ENCODE measurements at places on chromosomes 12 and 14. TPM values are rescaled to one million over a fixed set of nuclear protein-coding genes. Genes with fewer than 3 reads are reported as not detected.

- DNase-seq = no peak
Observed at GRCh38 chr14:26982071-26982470, 384.2 kb upstream of the NOVA1 start.

- DNase-seq = no peak
Observed at GRCh38 chr14:98374136-98374535, 897.9 kb downstream of the BCL11B start.

DNA sequence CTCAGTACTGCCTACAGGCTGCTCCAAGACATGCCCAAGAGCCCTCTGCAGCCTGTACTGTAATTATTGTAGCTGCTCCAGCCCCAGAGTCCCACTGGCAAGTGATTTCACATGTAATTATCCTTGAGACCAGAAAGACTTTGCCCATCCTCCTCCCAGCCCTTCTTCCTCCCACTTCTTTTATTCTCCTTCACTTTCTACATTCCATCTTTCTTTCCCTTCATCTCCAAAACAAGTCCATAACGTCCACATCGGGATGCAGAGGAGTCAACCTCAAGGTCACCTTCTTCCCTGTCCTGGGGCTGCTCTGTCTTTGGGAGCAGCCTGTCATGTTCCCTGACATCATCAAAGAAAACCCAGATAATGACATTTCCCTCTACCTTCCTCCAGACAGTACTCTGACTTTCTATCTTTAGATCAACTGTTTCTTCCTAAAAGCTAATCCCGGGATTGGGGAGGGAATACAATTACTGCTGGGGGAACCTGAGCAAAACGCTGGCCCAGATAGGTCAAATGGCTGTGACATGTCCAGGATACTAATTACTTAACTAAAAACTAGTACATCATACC is 39.1 kb downstream of the SLC8A3 start:
- no peak for DNase-seq

DNA sequence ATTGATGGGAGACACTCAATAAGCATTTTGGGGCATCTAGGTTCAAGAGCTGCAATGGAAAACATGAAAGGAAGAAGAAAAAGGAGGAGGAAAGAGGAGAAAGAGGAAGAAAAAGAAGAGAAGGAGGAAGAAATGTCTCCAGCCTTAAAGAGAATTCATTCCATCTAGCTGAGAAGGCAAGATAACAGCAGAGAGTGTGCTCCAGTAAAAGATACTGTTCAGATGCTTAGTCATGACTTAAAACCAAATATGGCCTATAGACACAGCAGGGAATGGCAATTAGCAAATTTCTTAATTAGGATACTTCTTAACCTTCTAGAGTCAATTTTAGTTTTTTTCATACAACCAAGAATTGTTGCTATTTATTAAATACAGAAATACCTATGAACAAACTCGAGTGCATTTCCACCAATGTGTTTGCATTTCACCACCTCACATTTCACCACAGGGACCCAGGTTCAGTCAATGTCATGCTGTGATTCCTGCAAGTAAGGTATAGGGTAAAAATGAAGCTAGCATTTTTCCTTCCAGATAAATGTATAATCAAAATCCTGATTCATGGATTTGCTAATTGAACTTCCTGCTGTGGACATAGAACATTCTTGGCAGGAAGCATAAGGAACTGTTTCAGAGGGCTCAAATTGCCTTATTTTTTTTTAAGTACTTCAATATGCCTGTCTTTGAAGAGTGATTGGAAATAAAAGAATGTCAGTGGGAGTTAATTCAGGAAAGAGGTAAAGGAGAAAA is 177.8 kb downstream of the RPS29 start:
- DNase-seq = no peak

GRCh38 chr12:92021666-92022035 is 124.0 kb downstream of the BTG1 start:
- no peak for DNase-seq

DNA sequence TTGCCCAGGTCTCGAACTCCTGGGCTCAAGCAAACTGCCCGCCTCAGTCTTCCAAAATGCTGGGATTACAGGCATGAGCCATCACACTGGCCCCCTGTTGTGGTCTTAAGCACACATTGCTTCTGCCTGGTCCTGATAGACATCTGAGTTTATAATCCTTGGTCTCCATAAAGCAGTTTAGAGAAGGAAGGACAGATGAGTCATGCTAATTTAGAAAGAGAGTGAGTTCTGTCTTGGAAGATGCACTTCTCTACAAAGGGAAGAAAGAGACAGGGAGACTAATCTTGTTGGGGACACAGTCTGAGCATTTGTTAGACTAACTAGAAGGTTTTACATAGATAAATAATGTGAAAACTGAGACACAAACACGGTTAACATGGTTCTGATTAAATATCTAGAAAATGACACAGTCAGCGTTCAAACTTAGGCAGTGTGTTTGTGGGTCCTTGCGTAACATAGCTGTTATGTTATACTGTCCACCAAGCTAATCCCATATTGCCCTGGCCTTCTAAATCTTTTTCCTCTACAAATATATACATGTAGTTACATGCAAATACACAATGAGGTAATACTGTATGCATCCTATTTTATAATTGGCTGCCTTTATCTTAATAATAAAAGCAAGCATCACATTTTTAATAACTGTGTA is 31.0 kb downstream of the SAMD4A start:
- no peak for DNase-seq

GRCh38 chr12:100755186-100755585 is 39.4 kb upstream of the ANO4 start:
- DNase-seq = no peak

DNA sequence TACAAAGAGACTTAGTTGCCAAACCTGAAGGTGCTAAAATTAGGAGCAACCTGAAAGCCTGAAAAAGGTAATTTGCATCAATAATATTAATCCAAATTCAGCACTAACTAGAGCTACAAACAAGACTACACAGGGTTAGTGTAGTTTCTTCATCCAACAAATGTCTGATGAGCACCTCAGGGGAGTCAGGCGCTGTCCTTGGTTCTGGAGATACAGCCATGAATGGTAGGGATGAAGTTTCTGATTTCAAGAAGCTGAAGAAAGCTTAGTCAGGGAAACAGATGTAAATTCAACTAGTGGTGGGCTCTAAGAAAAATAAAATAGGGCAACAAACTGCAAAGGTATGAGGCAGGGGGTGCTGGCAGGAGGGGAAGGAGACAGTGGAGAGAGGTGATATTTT is 266.3 kb downstream of the GLT1D1 start:
- no peak for DNase-seq

DNA sequence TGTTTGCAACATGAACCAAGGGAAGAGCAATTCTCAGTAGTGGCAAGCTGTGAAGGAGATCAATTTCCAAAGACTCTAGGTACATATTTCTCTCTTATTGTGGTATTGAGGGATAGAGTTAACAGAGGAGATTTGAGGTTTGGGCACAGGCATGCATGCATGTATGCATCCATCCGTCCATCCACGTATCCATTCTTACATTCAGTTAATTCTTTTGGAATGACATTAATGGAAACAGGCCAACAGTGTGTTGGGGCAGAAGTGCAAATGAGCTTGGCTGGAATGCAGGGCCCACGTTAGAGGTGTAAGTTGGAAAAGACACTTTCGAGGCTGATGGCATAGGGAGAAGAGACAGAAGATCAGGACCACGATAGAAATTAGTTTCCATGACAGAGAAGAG is 216.9 kb upstream of the PELI2 start:
- DNase-seq = no peak

DNA sequence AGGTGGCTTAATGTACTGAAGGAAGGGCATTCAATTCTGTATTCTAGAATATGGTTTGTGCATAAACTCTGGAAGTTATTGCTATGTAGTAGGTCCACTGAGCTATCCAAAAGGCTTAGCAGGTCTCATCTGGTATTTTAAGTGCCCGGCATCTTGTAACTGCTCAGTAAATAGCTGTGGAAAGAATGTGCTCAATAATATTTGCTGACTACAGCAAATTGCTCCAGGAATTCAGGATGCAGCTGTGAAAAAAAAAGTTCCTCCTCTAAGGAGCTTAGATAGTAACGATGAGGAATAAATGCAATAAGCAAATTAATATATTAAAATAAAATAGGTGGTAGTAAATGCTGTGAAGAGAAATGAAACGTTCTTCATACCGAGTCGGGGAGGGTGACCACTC is 857.1 kb downstream of the AACS start:
- DNase-seq = no peak

GRCh38 chr12:122852336-122853275 is 17.3 kb downstream of the HIP1R start:
- DNase-seq = peak; percentile 5

DNA sequence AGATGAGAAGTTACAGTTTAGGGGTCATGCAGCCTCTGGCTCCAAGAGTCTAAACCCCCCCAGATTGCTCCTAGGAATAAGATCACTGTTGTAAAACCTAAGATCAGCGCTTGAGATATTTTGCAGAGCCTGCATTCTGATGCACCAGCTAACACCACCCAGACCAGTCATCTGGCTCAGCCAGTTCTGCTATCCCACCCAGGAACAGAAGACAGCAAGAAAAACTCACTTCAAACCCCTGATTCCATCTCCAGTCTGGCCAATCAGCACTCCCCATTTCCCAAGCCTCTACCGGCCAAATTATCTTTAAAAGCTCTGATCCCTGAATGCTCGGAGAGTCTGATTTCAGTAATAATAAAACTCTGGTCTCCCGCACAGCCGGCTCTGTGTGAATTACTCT is 158.6 kb downstream of the ZNF664 start:
- DNase-seq = no peak

- DNase-seq = no peak
Observed at GRCh38 chr14:67650694-67651093, 23.7 kb downstream of the VTI1B start.

- peak; percentile 18 for DNase-seq
Observed at GRCh38 chr12:22333713-22334409, 646 bp downstream of the ST8SIA1 start.

DNA sequence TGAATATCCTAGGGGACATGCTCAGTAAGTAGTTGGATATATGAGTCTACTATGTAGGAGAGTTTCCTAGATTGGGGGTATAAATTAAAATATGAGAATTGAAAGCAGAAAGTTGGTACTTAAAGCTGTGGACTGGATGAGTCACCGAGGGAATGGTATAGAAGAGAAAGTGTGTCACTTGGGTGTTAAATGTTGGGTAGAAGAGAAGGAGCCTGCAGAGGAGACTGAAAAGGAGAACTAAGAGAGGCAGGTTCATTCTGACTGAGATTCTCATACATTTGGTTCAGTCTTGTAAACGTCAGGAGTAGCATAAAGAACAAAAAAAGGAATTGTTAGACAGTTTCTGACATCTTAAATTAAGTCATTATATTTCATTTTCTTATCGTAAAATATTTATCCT is 19.9 kb downstream of the LRRC9 start:
- DNase-seq = no peak

GRCh38 chr14:44404036-44404435 is 103.0 kb downstream of the FSCB start:
- DNase-seq = no peak

- no peak for DNase-seq
Observed at GRCh38 chr12:114729731-114730130, 45.8 kb upstream of the TBX3 start.

GRCh38 chr12:98513379-98514322 is 1.7 kb upstream of the TMPO start:
- DNase-seq = no peak

DNA sequence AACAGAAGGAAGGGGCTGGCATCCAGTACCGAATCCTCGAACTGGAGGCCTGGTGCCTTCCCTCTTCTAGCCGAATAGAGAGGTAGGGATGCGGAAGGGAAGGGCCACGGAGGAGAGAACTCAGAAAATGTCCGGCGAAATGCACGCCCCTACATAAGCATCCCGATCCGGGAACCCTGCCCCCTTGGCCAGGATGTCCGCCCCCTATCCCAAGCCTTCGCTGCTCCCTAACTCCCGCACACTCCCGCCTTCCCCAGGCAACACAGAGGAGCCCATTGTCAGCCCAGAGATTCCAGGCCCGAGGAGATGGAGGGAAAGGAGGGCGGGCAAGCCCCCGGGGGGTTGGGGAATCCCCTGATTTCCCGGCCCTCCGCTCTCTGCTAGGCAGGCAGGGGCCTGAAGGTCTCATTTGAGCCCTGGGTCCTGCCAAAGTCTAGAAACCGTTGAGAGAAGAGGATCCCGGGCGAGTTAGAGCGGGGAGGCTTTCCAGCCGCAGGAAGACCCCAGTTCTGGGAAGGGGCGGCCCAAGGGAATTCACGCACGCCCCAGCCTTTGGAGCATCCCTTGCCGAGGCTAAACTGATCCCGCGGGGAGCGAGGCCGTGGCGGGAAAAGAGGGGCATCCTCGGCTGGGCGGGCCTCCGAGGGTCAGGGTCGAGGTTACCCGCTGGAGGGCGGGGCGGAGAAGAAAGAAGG is 569 bp upstream of the ARHGEF40 start:
- no peak for DNase-seq

DNA sequence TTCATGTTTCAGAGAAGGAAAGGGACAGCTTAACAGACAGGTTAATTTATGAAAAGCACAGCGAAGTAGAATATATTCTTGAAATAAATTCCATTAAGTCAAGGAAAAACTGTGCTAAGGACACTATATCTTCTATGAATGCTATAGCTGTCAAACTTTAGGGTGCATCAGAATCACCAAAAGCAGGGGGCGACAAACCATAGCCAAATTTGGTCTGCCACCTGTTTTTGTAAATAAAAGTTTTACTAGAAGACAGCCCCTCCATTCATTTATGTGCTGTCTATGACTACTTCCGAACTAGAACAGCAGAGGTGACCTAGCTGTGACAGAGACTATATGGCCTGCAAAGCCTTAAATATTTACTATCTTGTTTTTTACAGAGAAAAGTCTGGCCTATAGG is 25.9 kb downstream of the PPP4R3A start:
- DNase-seq = no peak

GRCh38 chr14:50830932-50831725 is at the start of gene NIN:
NIN (minus strand) TSS chr14:50831162; CDS start chr14:50822056, 9,106 bp downstream.
- peak; percentile 75 for DNase-seq

DNA sequence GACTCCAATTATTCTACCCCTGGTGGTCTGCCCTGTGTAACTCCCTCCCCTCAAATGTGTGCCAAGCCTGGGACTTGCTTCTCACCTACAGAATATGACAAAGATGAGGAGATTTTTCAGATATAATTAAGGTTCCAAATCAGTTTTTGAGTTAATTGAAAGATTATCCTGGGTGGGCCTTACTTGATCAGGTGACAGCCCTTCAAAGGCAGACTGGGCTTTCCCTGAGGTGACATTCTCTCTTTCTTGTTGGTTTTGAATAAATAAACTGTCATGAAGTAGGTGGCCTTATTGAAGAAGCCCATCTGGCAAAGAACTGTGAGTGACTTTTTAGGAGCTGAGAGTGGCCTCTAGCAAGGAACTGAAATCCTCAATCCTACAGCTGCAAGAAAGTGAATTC is 106.0 kb downstream of the BRMS1L start:
- no peak for DNase-seq

GRCh38 chr12:120381752-120382419 is 12.9 kb upstream of the MSI1 start:
- no peak for DNase-seq

Gene POTEM
- total RNA-seq = not detected

Gene KICS2
- total RNA-seq = 13.9 TPM

Gene TMEM117
- 4.0 TPM for total RNA-seq

Gene SOX5
- not detected for total RNA-seq

Gene CSRP2
- not detected for total RNA-seq

Gene AMDHD1
- total RNA-seq = 0.25 TPM

Gene USP5
- total RNA-seq = 24.0 TPM

Gene ARHGEF40
- 0.92 TPM for total RNA-seq

Gene TNS2
- total RNA-seq = 2.5 TPM

Gene EML1
- total RNA-seq = not detected

Gene PIWIL1
- total RNA-seq = not detected

Gene CLEC1A
- not detected for total RNA-seq

Gene B4GALNT1
- not detected for total RNA-seq

Gene PAH
- total RNA-seq = not detected

All from CD8-positive, alpha-beta T cell (primary cell).